ENCODE measurements at places on chromosomes 1 and 21. TPM values are rescaled to one million over a fixed set of nuclear protein-coding genes. Genes with fewer than 3 reads are reported as not detected.

Gene TDRD10
- total RNA-seq = not detected

Gene C1orf210
- total RNA-seq = not detected

Gene TMEM82
- total RNA-seq = not detected

Gene VWA5B1
- not detected for total RNA-seq

Gene NIBAN1
- 51.8 TPM for total RNA-seq

Gene STPG1
- 5.6 TPM for total RNA-seq

Gene FAM110D
- not detected for total RNA-seq

All from CD8-positive, alpha-beta memory T cell (primary cell).